ENCODE measurements at places on chromosomes 11 and 22. TPM values are rescaled to one million over a fixed set of nuclear protein-coding genes. Genes with fewer than 3 reads are reported as not detected.

Gene APOA5
- not detected for total RNA-seq

Gene SRSF8
- total RNA-seq: 16.1 TPM

Gene SLC25A18
- not detected for total RNA-seq

Gene ALDH3B1
- 21.5 TPM for total RNA-seq

Gene KCNJ5
- 0.17 TPM for total RNA-seq

Gene SGSM1
- total RNA-seq: not detected

Gene PATE4
- total RNA-seq: not detected

Gene PRG2
- total RNA-seq: not detected

All from smooth muscle cell of trachea (primary cell).